ENCODE measurements at places on chromosomes 2 and 18.

DNA sequence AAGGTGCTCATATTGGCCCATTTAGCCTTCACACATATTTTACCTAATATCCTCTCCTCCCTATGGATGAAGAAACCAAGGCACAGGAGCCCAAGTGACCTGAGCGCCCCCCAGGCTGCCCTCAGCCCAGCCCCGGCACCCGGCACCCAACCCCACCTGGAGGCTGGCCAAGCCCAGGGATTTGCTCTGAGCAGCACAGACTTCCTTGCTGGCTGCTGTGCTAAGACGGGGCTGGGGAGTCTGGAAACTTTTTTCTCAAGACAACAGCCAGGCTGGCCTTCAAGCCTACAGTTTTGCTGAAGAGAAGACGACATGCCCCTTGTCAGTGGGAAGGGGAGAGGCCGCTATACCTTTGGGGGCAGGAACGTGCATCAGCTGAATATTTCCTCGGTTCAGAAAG is 52.7 kb upstream of the LAMA1 start:
- no peak for DNase-seq

- no peak for DNase-seq
Observed at GRCh38 chr2:212911011-212911410, 240.4 kb downstream of the IKZF2 start.

GRCh38 chr2:129092956-129093355 is 774.3 kb upstream of the HS6ST1 start:
- no peak for DNase-seq

DNA sequence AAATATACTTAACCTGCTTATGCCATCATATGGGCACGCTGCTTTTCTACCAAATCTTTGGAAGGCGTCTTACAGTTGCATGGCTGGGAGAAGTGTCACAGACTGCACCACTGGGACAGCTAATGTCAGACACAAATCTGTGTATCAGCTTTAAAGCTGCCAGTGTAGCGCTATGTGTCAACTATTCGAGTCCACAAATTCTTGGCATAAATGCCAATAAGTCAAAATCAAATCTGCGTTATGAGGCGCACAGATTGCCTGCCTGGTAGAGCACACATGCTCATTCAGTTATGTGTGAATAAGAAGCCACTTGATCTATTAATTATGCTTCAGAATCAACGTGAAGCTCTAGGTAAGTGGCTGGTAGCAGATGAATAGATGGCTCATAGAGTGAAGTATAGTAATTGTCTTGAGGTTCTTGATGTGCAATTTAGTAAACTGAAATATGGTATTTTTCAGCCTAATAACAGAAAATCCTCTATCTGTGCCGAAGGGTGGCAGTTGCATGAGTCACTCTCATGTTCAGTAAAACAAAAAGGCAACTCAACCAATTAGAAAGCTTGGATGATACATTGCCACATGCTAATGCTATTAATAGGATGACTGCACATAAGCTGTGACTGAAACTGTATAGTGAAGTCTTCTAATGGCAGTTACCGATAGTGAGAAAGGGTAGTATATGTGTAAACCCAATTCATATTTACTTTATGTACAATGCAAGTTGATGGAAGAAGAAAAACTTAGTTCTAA is 52.0 kb downstream of the DCC start:
- DNase-seq = no peak

DNA sequence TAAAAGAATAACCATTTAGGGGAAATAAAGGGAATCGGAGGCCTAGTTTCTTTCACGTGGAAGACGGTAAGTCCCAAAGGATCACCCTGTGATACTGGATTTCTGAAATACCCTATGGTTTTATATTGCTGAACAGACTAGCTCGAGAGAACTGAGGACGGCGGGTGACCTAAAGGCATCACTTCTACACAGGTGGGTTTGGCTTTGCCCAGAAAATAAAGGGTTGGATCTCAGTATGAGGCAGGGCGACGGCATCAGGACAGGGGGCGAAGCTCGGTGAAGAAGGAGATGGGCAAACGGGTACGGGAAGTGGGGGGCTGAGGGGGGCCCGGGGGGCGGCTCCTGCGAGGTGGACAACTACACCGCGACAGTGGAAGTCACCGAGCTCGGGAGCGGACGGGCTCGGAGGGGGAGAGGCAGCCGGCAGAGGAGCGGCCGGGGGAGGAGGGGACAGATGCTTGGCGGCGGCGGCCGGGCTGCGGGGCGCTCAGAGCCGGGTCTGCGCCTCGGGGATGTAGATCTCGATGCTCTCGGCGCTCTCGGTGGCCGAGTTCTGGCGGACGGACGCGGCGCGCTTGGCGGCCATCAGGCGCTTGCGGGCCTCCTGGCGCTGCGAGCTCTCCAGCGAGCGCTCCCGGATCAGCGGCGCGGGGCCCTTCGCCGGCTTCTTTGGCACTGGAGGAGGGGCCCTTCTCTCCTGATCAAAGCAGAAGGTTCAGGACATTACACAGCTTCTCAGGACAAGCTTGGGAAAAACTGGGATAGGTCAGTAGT is 48.9 kb downstream of the TGIF1 start:
- peak; percentile 58 for DNase-seq

DNA sequence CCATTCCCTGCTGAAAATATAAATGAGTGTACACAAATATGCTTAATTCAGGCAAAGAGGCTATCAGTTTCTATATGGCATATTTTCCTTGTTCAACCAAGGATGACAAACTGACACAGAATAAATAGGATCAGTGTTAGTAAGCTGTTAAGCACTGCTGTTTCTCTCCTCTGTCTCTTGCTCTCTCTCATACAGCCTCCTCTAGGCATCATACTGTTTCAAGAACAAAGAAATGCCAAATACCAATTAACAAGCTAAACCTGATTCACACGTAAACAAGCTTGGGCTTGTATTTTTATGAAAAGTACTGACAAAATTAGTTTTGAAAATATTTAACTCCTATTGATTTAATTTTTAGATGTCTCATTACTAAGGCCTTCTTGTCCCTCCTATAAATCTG is 1027.2 kb upstream of the ACVR2A start:
- no peak for DNase-seq

DNA sequence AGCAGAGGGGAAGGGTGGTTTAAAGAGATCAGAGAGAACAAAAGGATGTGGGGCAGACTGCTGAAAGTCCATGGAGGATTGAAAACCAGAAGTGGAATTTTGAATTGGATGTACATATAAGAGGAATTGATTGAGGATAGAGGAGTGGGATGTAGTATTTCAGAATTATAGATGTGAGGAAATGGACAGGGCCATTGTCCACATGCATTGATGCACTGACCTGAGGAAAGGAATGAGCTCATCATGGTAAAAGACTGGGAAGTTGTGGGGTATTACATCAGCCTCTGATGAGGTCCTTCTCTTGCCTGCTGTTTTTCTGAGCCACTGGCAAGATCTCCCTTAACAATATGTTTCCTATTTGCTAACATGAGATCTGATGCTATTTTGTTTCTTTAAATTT is 365.7 kb upstream of the FANCL start:
- no peak for DNase-seq

- no peak for DNase-seq
Observed at GRCh38 chr18:36594621-36595020, 234.2 kb downstream of the TPGS2 start.

GRCh38 chr2:70961648-70961994 is 16.8 kb upstream of the ANKRD53 start:
- DNase-seq = no peak

DNA sequence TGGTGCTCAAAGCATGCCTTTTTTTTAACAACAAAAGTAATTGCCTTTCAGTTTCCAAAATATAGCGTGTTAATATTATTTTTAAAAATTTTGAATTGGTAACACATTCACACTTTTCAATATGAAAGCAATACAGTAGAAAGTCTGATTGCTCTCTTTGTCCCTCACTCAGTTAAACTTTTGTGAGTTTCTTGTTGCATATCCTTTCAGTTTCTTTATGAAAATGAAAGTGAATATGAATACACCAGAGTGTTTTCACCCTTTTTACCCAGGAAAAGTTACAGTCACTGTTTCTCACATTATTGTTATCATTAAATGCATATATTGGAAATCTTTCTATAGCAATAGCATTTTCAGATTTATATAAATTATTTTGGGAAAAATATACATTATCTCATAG is 377.4 kb upstream of the CRIM1 start:
- no peak for DNase-seq

- no peak for DNase-seq
Observed at GRCh38 chr2:42554392-42554791, 14.0 kb upstream of the MTA3 start.
